ENCODE measurements at places on chromosomes 13 and 19.

- no peak for DNase-seq
Measured at GRCh38 chr19:46176116-46176860, 28.2 kb downstream of the IGFL2 start.

DNA sequence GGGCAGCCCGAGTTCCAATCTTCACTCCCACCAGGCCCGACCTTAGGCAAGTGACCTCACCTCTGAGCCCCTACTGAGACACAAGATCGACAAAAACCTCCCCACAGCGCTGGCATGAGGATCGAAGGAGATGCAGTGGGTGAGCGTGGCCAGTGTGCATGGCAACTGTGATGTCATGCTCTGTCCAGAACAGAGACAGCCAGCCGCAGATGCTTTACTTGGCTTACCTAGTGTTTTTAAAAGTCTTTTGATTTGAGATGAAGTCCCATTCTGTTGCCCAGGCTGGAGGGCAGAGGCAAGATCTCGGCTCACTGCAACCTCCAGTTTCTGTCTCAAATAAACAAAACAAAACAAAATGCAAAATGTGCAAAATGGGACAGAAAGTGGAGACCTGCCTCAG is 47.4 kb upstream of the CCNE1 start:
- DNase-seq = no peak

DNA sequence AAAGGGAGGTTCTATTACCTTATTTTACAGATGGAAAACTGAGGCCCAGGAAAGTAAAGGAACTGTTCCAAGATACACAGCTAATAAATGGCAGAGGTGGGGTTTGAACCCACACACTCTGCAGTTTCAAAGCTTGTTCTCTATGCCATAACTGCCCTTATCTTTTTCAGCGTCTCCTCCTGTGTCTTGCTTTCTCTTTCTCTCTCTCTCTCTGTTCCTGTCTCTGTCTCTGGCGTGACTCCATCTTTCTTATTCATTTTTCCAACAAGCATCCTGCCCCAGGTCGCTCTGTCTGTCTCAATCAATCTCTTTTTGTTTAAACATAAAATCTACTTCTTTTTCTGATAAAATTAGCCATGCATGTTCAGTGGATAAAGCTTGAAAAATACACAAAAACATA is 3.2 kb upstream of the IFNL4 start:
- DNase-seq = no peak

DNA sequence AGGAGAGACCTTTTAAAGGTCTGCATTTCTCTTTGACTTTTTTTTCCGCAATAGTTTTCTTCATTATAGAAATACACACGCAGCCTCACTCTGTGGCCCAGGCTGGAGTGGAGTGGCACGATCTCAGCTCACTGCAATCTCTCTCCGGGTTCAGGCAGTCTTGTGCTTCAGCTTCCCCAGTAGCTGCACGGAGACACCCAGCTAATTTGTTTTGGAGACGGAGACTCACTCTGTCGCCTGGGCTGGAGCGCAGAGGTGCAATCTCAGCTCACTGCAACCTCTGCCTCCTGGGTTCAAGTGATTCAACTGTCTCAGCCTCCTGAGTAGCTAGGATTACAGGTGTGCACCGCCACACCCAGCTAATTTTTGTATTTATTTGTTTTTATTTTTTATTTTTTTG is 11.7 kb upstream of the MKNK2 start:
- DNase-seq = no peak

- no peak for DNase-seq
Measured at GRCh38 chr13:111657013-111657412, 336.6 kb downstream of the TEX29 start.

DNA sequence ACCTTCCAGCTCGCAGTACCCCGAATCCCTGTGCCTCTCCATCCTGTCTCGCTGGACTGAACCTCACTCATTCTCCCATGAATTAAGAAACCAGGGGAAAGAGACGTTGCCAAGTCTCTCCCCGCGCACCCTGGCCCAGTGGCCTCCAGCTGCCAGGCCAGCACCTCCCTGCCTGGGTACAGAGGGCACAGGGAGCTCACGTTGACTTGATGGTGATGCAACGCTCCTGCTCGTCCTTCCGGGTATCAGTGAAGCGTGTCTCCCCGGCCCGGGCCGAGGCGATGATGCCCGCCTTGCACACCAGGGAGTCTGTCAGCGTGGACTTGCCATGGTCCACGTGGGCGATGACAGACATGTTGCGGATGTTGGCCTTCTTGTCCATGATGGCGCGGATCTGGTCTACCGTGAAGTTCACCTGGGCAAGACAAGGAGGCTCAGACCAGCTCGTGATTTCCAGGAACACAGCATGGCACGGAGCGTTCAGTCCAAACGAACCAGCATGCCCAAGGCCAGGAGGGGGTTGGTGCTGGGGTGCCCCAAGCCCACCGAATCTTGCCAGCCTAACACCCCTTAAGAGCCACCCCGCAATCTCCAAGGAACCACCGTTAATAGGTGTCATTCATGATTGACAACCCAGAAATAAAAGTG is 1.2 kb downstream of the EEF2 start:
- no peak for DNase-seq

DNA sequence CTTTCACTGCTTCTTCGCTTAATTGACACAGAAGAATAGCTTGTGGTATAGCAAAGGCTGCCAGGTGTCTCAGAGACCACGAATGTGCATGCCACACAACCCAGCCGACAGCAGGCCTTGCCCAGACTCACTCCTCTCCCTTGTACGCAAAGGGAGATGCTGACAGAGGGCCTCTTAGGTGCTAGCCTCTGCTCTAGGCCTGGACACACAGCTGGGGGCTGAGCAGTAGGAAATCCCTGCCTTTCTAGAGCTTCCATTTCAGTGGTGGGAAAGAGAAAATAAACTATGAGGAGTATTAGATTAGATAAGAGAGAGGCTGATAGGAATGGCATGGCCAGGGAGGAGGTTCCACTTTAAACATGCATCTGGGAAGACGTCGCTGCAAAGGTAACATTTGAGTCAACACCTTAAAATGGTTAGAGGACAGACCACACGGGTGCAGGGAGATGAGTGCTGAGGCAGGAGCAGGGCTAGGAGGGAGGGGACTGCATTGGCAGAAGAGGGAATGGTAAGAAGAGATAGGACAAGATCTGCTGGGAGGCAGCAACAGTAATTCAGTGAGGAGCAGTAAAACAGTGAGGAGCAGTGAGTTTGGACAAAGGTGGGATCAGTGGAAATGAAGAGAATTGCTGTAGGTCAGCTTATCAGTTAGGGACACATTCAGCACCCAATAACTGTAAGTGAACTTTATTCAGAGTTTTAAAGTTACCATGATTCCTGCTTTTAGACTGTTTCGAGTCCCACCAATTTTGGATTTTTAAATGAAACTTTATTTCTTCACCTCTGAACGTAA is 100.0 kb downstream of the RNF17 start:
- DNase-seq = no peak

DNA sequence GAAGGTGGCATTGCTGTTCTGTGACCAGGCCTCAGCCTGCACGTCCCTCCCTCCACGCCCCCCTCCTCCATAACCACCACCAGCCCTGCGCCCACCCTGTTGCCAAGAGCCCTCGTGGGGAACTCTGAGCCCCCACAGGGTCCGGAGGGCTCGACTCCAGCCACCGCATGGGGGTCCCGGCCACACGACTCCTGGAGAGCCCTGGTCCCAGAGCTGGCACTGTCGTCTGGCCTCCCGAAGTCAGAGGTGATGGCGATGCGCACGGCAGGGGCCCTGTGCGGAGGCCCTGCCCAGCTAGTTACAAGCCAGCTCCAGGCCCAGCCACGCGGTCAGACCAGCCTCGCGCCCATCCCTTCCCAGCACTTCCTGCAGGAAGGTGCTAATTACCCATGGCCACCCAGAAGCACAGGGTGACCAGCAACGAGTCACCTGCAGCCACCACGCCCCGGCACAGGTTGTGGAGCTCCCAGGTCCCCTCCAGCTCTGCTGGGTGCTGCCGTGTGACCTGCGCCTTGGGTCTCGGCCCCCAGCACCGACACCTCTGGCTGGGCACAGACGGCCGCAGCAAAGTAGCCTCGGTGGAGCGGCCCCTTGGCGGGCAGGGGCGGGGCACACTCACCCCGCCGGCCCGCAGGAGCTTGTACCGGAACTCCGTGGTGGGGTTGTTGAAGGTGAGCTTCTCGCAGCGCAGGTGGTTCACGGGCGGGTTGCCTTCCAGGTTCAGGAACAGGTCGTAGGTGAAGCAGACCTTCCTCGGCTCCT is 49.6 kb downstream of the MLLT1 start:
- no peak for DNase-seq

- DNase-seq = no peak
Measured at GRCh38 chr13:106489849-106490568, 45.5 kb downstream of the EFNB2 start.

GRCh38 chr19:33267706-33268105 is 34.6 kb downstream of the CEBPA start:
- no peak for DNase-seq

DNA sequence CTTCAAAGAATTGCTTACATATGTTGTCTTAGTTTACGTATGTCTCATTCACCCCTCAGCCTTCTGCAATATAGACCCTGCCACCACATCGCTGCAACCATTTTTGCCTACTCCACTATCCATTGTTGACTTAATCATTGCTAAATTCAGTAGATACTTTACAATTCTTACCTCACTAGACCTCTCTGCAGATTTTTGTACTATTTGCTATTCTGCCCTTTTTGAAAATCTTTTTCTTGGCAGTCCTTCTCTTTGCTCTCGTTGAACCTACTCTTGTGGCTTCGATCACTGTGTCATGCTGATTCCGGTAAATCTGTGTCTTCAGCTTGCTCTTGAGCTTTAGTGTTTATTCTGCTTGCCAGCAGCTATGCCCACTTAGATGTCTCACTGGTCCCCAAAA is 81.2 kb downstream of the CDK8 start:
- DNase-seq = no peak

DNA sequence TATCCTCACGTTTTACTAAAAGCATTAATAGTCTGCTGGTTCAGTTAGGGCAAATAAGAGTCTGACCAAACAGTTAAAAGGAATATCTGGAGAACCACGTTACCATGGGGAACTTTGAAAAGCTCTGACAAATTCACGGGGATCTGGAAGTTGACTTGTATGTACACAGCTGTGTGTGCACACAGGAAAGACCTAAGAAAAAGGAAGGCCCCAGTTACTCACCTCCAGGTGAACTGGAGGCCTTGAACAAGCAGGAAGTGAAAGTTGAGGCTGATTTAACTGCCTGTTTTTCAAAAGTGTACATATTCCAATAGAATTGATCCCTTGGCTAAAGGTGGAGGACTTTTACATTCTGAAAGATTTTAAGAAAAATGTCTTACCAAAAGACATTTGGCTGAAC is 1891.6 kb upstream of the PCDH20 start:
- DNase-seq = no peak

GRCh38 chr19:55083004-55083850 is 7.6 kb downstream of the EPS8L1 start:
- DNase-seq = no peak

- DNase-seq = no peak
Measured at GRCh38 chr13:112898621-112899280, 70.3 kb upstream of the MCF2L start.

DNA sequence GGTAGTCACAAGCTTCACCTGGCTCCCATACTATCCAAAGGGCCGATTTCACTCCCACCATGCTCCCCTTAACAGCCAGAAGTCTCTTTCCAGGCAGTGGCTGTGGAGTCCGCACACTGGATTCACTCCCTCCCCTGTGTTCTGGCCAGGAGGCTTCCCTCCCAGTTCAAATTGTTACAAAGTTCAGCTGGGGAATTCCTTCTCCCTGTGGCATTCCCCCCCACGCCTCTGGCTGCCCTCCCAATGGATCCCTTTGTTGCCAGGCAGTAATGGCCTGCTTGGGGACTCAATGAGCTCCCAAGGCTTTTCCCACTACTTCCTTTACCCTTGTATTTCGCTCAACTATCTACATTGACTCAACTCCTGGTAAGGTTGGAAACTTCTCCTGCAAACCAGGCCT is 1921.4 kb upstream of the PCDH20 start:
- no peak for DNase-seq

GRCh38 chr19:37979547-37980082 is 72.6 kb downstream of the SIPA1L3 start:
- no peak for DNase-seq

- peak; percentile 16 for DNase-seq
Measured at GRCh38 chr13:22114630-22115311, 443.9 kb downstream of the FGF9 start.

DNA sequence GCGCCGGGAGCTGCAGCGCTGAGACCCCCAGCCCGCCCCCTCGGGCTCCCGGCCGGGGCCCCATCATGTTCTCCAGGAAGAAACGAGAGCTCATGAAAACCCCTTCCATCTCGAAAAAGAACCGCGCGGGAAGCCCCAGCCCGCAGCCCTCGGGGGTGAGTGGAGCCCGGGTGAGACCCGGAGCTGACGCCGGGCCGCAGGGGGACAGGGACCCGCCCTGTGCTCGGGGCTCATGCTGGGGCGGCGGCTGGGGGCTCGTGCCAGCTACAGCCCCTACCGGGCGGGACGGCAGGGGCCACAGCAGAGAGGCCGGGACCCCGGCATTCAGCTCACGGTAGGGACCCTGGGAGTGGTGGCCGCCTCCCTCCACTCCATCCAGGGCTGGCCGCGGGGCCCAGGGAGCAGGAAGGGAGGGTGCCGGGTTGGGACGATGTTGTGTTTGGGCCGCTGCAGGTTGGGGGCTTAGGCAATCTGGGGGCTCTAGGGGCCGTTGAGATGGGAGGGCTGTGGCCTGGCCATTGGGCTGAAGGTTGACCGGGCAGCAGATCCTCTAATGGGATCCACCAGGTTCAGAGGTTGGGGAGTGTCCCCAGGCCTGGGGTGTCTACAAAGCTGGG is 482 bp downstream of the ARHGAP45 start:
- no peak for DNase-seq

- DNase-seq = no peak
Measured at GRCh38 chr13:39394796-39395678, 208.0 kb downstream of the LHFPL6 start.
